ENCODE measurements at places on chromosomes 3 and 15.

GRCh38 chr3:124559846-124560574 lies 170.2 kb upstream of the UMPS start:
- peak; percentile 71 for DNase-seq

- DNase-seq: no peak
These were observed 36.8 kb downstream of the CA12 start for GRCh38 chr15:63344731-63345390.

DNA sequence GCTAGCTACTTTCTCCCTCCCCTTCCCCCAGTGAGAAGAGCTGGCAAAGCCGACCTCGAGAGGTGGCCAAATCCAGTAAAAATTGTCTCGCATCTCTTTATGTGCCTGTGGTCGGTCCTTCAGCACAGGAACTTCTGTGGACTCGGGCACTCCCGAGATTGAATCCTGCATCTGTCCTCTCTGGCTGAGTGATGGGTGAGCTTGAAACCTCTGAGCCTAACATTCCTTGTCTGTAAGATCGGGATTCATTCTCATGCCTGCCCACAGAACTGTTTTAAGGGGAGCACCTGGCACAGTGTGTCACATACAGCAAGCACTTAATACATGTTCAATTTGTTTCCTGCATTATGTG lies 11.3 kb downstream of the CX3CR1 start:
- no peak for DNase-seq

DNA sequence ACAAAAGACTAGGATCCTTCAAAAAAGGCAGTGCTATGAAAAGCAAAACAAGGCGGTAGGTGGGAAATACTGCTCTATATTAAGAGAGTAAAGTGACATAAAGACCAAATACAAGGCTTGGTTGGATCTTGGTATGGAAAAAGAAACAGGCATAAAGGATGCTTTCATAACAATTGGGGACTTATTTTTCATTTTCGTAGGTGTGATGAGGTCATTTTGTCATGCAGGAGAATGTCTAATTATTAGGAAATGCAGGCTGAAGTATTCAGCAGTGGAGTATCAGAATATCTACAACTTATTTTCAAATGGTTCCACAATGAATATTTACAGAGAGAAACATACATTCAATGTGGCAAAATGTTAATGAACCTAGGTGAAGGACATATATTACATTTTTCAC lies 9.0 kb downstream of the XPC start:
- DNase-seq: no peak

- no peak for DNase-seq
These were observed 11.1 kb downstream of the SERP1 start for GRCh38 chr3:150535204-150535603.

All from HFF-Myc (cell line).